ENCODE measurements at places on chromosomes 4 and X.

DNA sequence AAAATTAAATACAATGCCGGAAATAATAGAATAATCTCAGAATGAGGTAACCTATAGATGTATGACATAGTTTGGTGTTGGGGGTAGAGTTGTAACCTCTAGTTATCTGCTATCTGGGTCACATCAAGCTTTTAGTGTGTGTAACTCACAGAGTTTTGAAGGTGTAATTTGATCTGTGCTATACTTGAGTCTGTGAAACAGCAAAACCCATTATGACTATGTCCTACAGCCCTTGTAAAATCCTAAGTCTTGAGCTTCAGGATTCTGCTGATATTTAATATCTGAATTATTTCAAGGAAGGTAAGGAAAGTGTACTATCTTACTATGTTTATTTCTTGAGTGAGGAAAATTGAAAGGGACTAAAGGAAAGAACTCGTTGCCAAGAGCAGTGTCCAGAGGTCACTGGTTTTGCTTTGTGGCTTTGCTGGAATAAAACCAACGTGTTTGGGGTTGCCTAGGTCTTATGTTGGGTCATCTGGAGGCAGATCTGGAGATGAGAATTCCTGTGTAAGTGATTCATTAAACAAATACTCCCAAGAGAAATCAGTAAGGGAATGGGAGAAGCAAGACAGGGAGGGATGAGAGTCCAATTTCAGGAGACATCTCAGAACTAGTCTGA, 107.8 kb upstream of the CBLL2 start:
- DNase-seq = peak; percentile 27

- DNase-seq = no peak
Measured at GRCh38 chr4:138788857-138789256, 226.7 kb upstream of the NOCT start.

GRCh38 chr4:124974152-124974551, 261.6 kb upstream of the ANKRD50 start:
- no peak for DNase-seq

DNA sequence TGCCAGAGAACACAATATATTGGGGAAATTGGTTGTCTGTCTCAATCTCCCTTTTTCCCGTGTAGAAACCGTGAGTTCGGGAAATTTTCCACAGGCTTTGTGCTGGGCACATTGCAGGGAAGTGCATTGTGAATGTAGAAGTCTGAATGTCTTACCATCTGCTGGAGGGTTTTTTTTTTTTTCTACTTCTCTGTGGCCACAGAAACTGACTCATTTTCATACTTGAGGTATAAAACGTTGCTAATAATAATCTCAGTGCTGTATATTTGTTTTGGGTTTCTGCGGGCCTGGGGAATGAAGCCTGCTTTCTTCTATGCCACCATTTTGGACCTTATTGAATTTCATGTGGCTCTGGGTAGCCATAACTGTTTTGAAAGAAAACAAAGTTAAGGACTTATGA, 1001.2 kb downstream of the STIM2 start:
- DNase-seq = no peak

GRCh38 chr4:150462743-150463142, 119.2 kb upstream of the MAB21L2 start:
- DNase-seq = peak; percentile 2

DNA sequence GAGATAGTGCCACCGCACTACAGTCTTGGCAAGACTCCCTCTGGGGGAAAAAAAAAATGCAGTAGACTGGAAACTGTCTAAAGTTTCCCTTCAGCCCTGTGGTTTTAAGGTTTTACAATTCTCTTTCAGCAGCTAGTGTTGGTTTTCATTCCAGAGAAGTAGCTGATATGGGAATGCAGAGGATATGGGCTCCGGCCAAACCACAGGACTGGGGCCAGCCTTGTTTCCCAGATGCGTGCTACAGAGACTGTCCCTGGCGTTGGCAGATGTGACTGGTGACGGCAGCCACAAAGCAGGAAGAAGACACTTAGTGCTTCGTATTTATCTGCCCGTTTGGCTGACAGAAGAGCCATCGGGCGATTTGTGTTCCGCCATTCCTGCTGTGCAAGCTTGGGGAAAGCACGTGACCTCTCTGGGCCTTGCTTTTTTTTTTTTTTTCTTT, 43.2 kb downstream of the ZBTB49 start:
- peak; percentile 41 for DNase-seq

DNA sequence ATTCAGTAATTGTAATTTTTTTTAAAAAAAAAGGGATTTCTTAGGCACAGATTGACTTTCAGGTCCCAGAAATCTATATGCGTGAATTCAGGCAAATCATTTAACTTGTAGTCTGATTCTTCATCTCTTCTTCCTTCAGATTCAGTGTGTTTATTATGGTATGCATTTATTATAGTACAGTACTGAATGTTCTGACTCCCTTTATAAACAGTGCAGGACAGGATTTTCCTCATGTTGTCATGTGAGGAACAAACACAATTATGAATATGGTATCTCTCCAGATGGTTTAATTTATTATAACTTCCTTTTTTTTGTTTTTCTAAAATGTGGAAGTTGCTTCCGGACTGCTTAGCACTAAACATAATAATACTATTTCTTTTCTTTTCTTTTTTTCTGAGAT, 54.2 kb downstream of the RPS3A start:
- no peak for DNase-seq

GRCh38 chr4:159593681-159594080, 490.8 kb downstream of the RAPGEF2 start:
- no peak for DNase-seq

- no peak for DNase-seq
Measured at GRCh38 chr4:123507376-123507775, 110.8 kb downstream of the SPRY1 start.

DNA sequence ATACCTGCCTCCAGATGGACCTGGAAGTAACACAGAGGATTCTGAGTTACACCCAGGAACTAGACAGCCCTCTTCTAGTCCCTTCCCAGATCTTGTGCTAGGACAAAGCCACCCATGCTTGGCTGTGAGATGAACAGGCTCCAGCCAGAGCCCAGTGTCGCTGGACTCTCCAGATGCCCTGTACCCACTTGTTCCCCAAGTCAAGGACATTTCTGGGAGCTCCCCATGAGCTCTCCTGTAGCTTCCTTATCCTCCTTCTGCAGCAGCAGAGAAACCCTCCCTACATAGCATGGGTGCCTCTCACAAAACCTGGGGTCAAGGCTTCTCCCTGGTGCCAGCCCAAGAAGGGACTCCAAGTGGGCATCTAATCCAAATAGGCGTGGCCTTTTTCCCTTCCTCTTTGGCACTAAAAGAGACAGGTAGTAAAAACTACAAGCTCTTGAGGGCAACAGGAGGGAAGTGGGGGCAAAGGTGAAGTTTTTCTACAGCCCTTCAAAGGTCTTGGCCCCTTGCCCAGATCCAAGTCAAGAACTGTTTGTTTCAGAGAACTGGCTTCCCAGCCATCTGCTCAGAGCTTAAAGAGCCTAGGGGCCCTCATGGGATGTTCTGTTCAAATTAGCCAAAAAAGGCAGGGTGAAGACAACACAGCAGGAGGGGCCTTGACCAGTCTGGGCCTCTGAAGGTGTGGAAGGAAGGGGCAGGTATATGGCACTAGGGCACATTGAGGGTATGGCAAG, 8.5 kb upstream of the ERCC6L start:
- DNase-seq = no peak

DNA sequence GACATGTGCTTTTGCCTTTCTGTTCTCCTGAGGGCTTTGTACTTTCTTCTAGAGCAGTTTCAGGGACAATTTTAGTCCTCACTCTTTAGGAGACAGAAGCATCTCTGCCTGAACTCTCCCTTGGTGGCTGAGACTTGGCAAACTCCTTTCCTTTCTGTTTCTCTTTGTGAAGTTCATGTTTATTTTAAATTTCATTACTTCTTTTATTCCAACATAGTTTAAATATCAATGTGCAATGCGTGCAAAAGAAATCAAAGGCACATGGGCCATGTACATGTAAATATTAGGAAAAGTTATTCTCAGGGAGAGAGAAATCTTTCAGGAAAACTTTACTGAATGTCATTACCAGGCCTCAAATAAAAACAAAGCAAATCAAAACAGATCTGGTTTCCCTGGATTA, 177.6 kb downstream of the RNF150 start:
- no peak for DNase-seq

DNA sequence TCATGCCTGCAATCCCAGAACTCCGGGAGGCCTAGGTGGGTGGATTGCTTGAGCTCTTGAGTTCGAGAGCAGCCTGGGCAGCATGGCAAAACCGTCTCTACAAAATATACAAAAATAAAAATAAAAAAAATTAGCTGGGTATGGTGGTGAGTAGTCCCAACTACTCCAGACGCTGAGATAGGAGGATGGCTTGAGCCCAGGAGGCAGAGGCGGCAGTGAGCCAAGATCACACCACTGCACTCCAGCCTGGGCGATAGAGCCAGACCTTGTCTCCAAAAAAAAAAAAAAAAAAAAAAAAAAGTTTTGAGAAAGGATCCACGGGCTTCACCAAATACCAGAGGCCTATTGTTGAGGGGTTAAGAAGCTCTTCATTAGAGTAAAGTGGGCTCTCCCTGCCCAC, 8.0 kb downstream of the SUPT20HL2 start:
- DNase-seq = no peak

GRCh38 chr4:85058551-85058950, 92.1 kb upstream of the WDFY3 start:
- no peak for DNase-seq

- no peak for DNase-seq
Measured at GRCh38 chrX:63503541-63503940, 152.4 kb upstream of the SPIN4 start.

DNA sequence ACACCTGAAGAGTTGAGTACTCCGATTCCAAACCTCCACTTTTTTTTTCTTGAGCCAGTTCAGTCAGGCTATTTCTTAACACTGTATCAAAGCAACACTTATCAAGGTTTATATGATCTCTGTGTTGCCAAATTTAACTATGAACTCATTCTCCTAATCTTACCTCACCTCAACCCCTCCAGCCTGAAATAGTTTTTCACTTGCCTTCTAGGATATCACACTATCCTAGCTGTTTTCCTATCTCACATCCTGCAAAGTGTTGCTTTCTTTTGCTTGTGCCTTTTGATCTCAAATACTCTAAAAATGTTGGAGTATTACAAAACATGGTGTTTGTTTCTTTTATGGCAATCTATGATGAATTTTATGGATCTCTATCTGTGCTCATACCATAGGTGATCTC, 415.0 kb downstream of the CFAP47 start:
- no peak for DNase-seq

- DNase-seq = peak; percentile 70
Measured at GRCh38 chr4:88938138-88938537, 118.8 kb downstream of the FAM13A start.

DNA sequence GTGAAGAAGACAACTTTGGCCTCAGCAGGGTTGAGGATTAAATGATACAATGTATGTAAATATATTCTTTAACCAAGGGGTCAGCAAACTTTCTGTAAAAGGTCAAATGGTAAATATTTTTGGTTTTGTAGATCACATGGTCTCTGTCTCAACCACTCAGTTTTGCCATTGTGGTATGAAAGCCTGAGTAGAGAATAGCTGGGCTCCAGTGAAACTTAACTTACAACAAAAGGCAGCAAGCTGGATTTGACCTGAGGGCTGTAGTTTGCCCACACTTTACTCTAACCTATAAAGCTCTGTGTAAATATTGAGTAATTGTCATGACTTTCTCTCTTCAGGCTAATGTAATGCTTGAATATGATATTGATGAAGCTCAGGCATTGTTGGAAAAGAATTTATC, 19.6 kb downstream of the VBP1 start:
- DNase-seq = no peak

DNA sequence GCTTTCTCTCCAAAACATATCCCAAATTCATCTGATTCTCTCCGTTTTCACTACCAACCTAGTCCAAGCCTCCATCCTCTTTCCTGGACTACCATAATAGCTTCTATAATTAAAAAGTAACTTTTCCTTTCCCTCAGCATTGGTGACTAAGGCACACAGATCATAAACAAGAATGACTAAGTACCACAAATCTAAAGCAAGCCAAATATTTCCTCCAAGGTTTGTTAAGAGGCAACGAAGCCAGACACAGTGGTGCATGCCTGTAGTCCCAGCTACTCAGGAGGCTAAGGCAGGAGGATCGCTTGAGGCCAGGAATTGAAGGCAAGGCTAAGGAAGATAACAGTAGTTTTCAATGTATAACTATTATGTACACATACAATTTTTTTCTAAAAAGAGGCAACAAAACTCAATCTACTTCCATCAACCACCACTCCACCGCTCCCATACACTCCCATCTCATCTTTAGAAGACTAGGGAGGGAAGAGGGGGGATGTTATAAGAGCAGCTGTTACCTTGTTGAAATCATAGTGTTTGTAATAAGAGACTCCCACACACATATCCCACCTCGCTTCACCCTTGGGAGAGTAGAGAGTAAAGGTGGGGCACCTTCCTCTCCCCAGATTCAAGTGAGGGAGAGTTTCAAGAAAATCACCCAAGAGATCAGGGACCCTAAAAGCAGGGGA, 4.2 kb upstream of the JCHAIN start:
- no peak for DNase-seq

DNA sequence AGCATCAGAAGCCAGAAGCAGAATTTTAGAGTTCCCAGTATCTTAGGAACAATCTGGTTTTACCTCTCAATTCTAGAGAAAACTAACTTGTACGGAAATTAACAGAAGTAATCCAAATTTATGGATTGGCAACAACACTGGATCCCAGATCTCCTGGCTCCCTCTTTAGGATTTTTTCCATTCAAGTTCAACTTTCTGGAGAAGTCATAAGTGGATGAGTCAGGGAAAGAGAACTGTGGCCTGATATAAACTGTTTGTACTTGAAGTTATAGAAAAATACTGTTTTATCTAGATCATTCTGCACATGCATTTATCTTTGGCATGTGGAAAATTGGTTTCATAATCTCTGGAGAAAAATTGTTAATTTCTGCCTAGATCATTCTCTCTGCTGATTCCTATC, 380.4 kb downstream of the PCDH7 start:
- DNase-seq = no peak
